ENCODE measurements at places on chromosomes 5 and 9.

DNA sequence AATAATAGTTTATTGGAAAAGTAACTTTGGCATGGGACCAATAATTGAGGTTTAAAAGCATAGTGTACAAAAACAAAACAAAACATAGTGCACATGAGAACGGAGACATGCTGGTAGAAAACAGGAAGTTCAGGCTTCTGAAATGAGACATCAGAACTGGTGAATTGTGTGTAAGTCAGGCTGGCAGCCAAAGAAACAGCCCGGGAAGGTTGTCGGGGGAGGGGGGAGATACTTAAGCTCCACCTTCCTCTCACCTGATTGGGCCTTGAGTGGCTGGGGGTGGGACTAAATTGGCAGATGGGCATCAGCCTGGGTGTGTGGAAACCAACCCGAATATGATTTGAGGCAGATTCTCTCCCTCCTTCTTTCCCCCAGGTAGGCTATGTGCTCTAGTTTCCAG lies 256.3 kb downstream of the SMARCA2 start:
- peak; percentile 51 for DNase-seq

DNA sequence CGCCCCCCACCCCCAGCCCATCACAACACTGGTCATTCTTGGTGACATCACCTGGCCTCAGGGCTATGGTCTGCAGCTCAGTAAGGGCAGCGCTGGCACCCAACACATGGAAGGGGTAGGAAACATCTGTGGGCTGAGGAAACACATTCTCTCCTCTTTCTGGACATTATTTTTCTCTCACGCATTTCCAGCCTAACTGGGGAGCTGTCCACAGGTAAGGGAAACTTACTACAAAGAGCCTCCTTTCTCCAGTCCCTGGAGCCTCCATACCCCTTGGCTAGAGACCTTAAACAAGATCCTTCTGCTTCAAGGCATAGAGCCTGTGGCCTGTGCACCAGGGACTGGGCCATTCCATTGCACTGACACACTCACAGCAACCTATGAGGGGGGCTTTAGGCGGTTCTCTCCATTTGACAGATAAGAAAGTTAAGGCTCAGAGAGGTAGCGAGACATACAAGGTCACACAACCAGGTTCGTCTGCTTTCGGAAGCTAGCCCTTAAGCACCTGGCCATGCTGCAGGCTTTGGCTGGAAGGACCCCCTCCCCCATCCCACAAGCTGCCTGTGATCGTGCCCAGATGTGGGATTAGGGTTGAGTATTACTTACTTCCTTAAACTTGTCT lies 40.7 kb downstream of the CXXC5 start:
- DNase-seq, result no peak

- DNase-seq, result no peak
Observed at GRCh38 chr5:146112476-146112875, 7.1 kb upstream of the PLAC8L1 start.

- DNase-seq, result no peak
Observed at GRCh38 chr5:174589599-174589998, 134.8 kb upstream of the MSX2 start.

GRCh38 chr5:143985832-143986515 lies 174.0 kb downstream of the HMHB1 start:
- DNase-seq, result no peak

DNA sequence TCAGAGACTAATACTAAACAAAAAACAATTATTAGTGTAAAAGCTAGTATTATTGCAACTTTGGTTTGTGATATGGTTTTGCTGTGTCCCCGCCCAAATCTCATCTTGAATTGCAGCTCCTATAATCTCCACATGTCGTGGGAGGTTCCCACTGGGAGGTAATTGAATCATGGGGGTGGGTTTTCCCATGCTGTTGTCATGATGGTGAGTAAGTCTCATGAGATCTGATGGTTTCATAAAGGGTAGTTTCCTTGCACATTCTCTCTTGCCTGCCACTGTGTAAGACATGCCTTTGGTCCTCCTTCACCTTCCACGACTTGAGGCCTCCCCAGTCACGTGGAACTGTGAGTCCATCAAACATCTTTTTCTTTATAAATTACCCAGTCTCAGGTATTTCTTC lies 325.9 kb upstream of the DAB2 start:
- DNase-seq, result no peak

- no peak for DNase-seq
Observed at GRCh38 chr9:89811886-89812450, 207.2 kb downstream of the GADD45G start.

DNA sequence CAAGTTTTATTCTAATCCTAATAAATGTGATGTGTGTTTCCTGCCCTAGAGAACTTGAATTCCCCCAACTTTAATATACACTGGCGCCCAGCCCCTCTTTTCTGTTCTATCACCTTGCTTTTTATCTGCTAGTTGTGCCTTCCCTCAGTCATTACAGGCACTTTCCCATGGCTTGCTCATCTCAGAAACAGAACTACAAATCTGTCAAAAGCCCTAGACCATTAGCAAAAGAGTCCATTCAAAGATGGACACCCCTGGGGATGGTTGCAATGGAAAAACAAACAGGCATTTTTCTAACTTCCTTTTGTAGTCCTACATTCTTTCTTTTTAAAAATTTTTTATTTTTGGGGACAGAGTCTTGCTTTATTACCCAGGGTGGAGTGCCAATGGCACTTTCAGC lies 48.2 kb downstream of the FRMD3 start:
- DNase-seq, result no peak

DNA sequence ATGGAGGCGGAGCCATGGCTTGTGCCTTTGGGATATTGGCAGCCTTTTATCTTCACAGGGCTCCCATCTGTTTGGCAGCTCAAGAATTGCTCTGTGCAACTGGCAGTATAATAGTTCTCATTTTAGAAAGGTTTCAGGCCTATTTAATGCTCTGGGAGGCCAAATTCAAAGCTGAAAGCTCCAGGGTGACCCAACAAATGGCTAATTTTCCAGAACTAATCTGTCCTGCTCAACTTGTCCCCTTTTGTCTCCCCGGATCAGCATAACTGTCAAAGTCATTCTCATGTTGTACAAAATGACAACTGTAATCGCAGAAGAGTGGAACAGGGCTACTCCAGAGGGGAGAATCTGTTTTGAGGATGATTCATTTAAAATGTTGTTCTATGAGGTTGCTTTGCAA lies 52.6 kb upstream of the CXCL14 start:
- no peak for DNase-seq
